Amygdala (tissue), 56 donors: ENCODE measurements at places on chromosomes 7 and 10.

DNA sequence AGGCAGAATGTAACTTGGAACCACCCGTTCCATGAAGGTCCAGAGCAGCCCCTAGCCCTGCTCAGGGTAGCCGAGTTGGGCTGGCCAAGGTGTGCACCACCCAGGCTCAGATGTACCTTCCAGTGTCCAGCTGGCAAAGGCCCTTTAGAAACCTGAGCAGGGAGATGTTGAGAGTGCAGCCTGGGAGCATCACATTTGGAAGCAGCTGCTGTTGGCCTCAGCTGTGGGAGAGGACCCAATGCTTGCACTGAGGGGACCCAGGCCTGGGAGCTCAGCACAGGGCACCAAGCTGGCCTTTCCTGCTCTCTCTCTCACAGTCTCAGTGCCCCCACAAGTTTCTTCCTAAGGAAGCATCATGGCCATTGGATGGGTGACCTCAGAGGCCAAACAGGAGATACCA lies 33.5 kb downstream of the ANXA8 start:
- no peak for DNase-seq

- no peak for DNase-seq
Observed at GRCh38 chr10:78843495-78843894, 225.3 kb upstream of the ZMIZ1 start.

- no peak for DNase-seq
Observed at GRCh38 chr7:125526092-125526491, 596.5 kb upstream of the POT1 start.

DNA sequence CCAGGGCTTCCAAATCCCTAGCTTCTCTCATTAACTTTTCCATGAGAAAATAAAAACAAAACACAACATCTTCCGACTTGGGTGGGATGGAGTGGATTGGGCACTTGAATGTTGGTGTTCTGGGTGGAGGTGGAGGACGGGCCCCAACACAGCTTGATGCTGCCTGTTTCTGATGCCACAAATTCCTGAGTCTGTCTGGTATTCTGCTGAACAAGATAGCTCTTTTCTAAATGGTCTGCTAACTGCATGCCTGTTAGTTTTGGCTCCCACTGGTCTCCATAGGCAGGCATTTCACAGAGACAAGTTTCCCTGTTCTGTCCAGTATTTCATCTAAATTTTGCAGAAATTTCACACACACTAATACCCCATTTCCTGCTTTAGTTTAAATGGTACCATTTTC lies 160.9 kb upstream of the FZD8 start:
- no peak for DNase-seq

DNA sequence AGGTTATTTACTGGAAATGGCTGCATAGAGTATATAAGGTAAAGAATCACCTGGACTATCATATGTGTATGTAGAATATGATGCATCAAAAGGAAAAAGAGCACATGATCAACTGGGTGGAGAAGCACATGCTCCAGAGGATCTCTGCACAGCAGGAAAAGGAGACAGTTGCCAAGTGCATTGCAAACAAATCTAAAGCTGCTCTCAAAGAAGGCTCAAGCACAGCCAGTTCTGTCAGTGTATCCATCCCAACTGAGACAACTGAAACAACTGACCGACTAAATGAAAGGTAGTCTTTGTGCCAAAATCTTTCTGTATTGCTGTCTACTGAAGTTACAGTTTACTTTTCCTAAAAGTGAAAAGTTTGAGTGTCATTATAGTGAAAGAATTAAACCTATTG lies 83.2 kb upstream of the SGCE start:
- DNase-seq = no peak

DNA sequence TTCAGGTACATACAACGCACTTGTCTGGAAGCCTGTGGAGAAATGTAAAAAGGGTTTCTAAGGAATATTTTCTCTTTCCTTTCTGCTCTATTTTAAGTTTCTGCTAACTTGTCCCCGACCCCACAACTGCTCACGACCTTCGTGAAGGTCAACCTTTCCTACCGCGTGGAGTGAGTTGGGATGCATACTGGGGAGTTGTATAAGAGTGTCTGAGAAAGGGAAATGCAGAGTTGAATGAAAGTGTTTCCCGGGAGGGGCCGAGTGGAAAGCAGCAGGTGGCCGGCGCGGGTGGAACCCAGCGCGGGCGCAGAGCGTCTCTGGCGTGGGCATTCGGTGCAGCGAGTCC lies 17.9 kb upstream of the ACBD5 start:
- DNase-seq = no peak

DNA sequence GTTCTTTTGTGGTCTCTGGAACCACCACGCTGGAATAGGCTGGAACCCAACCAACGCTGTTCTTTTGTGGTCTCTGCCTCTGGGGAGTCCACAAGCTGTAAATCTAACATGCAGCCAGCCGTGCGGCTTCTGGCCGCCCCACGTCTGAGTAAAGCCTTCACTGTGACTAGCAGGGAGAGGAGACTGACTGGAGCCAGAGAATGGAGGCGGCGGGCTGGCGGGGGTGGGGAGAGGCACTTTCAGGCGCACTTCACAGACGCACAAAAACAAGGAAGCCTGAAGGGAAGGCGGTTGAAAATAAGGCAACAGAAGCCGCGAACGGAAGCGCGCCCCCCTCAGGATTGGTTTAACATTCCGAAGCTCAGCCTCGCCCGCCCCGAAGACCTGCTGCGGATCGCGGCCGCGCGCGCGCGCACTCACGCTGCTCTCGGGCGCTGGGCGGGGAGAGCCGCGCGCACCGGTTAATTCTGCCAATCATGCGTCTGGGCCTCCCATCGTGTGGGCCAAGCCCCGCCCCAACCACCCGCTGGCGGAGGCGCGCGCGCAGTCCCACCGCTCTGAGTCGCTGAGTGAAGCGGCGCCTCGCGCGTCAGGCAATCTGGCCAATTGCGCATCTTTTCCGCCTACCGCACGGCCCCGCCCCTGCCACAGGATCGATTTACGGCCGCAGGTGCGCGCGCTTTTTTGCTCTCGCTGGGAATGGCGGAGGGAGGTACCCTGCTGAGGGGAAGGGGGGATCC lies at the start of gene SFR1:
Gene SFR1, plus strand, starts transcription at position 687 of the 740 bp plus-strand sequence. Its CDS starts 13 bp downstream, at position 700.
- DNase-seq = peak; percentile 93

DNA sequence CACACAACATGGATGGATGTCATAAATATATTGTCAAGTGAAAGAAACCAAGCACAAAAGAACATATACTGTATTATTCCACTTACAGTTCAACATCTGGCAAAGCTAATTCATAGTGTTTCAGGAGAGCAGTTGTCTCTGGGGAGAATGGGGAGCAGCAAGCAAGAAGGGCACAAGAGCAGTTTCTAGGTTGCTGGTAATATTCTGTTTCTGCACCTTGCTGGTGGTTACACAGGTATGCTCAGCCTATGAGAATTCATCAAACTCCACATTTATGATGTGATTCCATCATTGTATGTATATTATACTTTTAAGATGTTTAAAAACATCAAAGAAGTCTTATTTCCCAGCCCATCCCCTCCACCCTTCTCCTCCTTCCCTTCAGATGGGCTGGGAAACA lies 18.1 kb upstream of the PALS2 start:
- no peak for DNase-seq

DNA sequence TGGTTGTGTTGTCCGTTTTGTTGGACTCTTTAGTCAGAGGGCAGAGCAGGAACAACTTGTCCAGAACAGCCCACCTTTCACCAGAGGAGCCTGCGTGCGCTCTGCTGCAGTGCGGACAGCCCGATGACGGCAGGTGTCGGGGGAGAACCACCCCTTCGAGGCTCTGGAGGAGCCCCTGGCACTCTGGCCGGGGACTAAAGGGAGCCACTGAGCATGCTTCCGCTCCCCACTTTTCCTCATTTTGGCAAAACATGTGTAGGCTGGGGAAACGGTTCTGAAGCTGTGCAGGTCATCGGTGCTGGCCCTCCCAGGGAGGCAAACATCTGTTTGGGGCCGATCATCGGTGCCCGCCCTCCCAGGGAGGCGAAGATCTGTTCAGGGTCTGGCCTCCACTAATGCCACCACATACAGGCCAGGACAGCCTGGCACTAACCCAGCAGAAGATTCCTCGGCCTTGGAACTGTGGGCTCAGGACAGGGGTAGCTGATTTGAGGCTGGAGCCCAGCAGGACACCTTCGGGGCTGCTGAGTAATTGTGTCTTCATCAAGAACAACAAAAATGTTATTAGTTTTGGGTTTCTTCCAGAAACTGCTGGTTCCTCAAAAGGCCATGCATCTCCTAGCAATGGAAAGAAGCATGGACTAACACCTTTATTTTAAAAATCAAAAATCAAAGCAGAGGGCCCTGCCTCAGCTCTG lies 124.4 kb upstream of the TCERG1L start:
- no peak for DNase-seq

DNA sequence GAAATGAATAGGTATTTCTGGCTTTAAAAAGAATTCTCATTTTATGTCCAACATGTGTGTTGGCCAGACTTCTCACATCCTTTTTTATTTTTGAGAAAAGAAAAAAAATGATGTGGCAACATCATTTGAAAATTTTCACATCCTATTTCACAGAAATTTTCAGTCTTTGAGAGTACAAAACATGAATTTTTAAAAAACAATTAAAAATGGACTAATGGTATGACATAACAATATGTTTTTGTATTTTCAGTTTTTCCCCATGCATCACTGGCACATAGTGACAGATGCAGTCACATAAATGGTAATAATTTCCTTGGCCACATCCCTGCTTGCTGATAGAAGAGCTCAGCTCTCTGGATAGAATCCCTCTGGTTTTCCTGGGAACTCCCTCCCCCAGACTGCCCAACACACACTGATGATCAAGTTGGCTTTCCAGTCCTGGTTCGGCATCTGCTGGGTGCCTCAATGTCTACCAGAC lies 188.5 kb upstream of the AGR3 start:
- DNase-seq = no peak

GRCh38 chr10:74227697-74228424 lies 76.8 kb downstream of the ADK start:
- DNase-seq = no peak

DNA sequence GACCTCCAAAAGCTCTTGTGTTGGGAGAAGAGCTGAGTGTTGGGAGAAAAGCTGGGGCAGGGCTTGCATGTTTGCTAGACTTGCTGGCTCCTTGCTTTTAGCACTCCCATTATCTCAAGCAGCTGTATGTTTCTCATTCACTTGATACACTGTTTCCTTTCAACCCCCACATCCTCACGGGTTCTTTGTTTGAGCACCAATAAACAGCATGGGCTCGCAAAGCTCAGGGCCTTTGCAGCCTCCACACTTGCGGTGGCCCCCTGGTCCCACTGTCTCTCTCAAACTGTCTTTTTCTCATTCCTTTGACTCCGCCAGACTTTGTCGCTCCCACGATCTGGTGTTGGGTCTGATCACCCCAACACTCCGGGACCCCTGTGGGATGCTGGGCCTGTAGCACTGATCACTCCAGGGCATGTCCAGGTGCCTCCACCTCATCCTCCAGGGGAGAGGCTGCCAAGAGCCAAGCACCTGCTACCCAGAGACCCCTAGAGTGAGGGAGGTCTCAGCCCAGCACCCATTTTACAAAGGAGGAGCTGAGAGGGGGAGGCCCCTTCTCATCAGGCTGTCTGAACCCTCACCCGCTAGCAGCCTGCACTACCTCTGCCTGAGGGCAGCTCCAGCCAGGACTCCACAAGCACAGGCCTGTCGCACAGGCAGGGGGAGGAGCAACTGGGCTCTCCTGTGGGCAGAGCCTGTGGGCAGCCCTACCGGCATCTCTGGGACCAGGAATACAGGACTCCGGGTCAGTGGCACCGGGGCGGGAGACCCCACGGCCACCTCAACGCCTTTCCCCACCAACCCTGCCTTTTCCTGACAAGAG lies 49.1 kb upstream of the MSMB start:
- DNase-seq = no peak

DNA sequence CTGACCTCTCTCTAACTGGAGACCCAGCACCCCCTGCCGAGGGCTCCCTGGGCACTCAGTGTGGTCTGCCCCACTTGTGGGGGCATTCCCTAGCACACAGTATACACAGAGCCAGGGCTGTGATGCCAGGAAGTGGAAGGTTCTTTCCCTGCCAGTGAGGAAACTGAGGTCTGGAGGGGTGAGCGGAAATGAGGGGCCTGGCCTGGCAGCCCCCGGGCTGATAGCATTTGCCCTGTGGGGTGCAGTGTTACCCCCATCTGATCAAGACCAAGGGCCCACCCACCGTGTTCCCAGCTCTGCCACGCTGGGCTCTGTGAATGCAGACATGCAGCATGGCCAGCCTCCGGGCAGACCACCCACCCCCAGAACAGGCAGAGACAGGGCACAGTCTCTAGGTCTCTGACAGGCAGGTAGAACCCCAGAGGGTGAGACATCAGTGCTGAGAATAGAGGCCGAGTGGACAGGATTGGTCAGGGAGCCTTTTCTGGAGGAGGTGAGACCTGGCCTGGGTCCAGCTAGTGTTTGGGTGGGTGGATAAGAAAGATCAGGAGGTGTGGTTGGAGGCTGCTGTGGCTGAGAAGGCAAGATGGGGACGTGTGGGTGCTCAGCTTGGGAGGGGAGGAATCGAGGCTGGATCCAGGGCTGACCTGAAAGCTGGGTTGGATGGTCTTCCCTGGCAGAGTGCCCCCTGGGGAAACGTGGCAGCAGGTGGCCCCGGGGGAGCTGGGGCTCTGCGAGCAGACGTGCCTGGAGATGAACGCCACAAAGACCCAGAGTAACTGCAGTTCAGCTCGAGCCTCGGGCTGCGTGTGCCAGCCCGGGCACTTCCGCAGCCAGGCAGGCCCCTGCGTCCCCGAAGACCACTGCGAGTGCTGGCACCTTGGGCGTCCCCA lies 10.8 kb upstream of the ZNF862 start:
- no peak for DNase-seq

GRCh38 chr7:98420966-98421612 lies 20.2 kb upstream of the BAIAP2L1 start:
- DNase-seq = peak; percentile 5

DNA sequence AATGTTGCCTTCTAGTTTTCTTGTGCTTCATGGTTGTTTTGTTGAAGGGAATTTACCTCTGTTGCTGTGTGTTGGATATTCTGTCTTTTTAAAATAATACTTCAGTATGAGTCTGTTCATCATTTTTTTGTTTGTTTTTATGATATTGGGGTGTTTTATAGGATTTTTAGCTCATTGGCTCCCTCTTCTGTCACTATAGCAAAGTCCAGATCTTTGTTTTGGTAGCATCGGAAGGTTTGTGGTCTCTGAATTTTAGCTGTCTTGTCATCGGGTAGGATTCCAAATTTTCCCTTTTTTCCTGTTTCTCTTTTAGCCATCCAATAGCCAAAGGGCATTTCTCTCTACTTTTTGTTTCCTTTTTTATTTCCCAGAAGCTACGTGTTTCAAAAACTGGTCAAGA lies 91.4 kb downstream of the EXOC4 start:
- no peak for DNase-seq

DNA sequence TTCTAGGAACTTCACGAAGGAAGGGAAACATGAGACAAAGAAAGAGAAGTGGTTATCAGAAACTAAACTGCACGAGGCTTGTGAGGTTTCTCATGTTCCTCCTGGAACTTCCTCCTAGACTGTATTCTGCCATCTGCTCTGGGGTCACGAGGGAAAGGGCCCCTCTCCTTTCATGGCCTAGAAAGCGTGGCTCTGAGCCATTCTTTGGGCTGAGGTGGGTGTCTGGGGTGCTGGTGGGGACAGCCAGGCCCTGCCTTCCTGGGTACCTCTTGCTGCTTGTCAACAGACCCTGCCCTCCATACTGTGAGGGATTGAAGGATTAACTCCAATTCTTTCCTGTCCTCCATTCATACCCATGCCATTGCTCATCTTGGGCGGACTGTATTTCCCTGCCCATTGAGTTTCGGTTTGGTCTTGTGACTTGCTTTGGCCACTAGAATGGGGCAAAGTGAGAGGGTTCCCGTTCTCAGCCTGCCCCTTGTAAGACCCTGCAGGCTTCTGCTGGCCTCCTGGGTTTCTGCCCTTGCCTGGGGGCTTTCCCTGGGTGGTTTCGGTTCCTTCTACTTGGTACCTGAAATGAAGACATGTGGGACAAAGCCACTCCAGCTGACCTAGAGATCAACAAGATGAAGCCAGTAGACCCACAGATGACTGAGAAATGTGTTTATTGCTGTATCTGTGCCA lies 14.9 kb upstream of the GIMAP8 start:
- no peak for DNase-seq

- DNase-seq = no peak
Observed at GRCh38 chr7:72307566-72307965, 104.6 kb downstream of the CALN1 start.
